Activated CD4-positive, alpha-beta memory T cell treated with anti-CD3 and anti-CD28 coated beads for 36 hours (primary cell): ENCODE measurements at places on chromosomes 6 and 20. TPM values are rescaled to one million over a fixed set of nuclear protein-coding genes. Genes with fewer than 3 reads are reported as not detected.

Gene MLN
- total RNA-seq: not detected

DNA sequence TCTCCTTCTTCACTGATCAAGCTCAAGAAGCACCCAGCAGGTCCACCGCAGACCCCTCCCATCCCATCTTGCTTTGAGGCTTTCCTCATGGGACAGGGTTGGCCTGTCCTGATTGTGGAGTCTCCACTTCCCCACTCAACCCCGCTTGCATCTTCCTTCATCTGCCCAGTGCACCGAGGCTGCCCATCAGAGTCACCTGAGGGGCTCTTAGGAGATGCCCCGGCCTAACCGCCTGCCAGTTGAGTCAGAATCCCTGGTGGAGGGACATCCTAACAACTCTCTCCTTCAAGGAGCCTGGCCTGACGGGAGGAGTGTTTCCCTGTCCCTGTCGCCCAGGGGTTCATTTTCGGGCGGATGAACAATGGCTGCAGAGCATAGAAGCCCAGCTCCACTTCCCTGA lies 46.1 kb downstream of the RBM38 start:
- H3K27ac ChIP-seq: no peak overlapping the region
- DNase-seq: no peak
- no peak overlapping the region for H3K4me3 ChIP-seq
- no peaks in the 10 kb centered on the region for H3K27me3 ChIP-seq
- H3K4me1 ChIP-seq: peaks cover 38% of the 10 kb centered on the region
- no peaks in the 10 kb centered on the region for H3K36me3 ChIP-seq

DNA sequence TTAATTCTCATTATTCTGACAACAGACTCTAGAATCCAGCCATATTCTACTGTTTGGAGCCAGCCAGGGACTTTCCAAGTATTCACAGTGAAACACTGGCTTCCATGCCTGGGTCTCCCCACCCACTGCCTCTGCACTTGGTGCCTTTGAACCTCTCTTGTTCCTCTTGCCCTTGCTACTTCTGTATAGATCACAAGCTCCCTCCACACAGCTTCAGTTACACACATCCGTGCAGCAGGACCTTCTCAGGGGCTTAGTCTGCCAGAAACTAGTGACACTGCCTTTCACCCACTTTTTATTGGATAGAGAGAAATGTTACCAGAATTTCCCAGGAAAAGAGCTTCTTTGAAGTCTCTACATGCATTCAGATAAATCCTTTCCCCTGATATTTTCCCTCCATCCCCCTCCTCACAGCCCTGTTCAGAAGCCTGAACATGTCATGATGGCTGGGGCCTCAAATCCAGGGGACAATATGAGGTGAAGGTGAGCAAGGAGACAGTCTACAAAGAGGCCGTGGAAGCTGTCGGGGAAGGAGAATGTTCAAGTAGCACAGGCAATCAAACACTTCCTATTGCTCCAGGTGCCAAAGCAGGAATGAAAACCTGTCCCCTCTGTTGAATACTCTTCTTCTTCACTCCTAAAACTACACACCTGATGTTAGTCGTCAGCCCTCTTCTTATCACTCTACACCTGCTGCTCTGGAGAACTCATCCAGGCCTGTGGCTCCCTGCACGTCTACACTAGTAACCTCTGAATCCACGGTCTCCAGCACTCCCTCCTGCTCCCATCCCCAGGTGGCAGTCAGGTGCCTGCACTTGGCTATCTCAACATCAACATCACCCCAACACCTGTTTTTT lies 20.2 kb upstream of the HLA-DOA start:
- H3K27me3 ChIP-seq: peaks cover 9% of the 10 kb centered on the region
- H3K27ac ChIP-seq: no peak overlapping the region
- DNase-seq: peak; percentile 35
- no peak overlapping the region for H3K4me3 ChIP-seq

DNA sequence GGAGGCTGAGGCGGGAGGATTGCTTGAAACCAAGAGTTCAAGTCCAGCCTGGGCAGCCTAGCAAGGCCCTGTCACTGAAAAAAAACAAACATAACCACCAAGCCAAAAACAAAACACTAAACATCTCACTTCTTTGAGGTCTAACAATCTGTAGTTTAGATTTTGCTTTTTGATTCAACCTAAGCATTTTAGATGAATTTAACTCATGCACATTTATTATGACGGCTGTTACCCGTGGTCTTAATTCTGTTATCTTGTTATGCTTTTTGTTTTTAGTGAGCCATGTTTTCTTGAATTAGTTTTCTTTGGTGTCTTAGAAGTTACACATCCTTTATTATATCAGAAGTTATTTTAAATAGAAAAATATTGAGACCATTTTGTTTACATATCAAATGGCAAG lies 13.8 kb upstream of the GTSF1L start:
- no peak overlapping the region for H3K27ac ChIP-seq
- no peaks in the 10 kb centered on the region for H3K27me3 ChIP-seq
- no peak overlapping the region for H3K4me3 ChIP-seq
- peaks cover 11% of the 10 kb centered on the region for H3K4me1 ChIP-seq
- no peaks in the 10 kb centered on the region for H3K36me3 ChIP-seq

DNA sequence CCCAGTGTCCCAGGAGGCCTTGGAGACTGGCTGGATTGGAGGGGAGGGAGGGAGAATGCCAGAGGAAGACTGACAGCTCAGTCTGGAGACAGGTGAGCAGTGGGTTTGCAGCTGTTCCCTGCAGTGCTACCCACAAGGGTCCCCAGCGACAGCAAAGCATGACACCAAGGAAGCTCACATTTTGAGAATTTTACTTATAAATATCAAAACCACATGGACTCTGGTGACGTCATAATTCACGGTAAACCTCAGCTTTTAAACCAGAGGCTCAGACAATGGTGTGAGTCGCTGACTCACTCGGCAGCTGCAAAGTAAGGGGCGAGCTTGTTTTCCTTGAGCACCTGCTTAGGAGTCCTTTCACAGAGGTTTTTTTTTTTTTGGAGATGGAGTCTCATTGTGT lies 65.2 kb downstream of the THBS2 start:
- H3K4me1 ChIP-seq: peaks cover 3% of the 10 kb centered on the region
- no peaks in the 10 kb centered on the region for H3K36me3 ChIP-seq
- no peak overlapping the region for H3K27ac ChIP-seq
- H3K4me3 ChIP-seq: no peak overlapping the region
- H3K27me3 ChIP-seq: peaks cover 4% of the 10 kb centered on the region

Gene TRIM27
- 49.7 TPM for total RNA-seq

Gene HLA-DMB
- total RNA-seq: 1.9 TPM

GRCh38 chr6:22466665-22467245 lies 102.6 kb upstream of the HDGFL1 start:
- DNase-seq: no peak
- H3K4me3 ChIP-seq: no peak overlapping the region
- H3K36me3 ChIP-seq: no peaks in the 10 kb centered on the region
- no peaks in the 10 kb centered on the region for H3K4me1 ChIP-seq

DNA sequence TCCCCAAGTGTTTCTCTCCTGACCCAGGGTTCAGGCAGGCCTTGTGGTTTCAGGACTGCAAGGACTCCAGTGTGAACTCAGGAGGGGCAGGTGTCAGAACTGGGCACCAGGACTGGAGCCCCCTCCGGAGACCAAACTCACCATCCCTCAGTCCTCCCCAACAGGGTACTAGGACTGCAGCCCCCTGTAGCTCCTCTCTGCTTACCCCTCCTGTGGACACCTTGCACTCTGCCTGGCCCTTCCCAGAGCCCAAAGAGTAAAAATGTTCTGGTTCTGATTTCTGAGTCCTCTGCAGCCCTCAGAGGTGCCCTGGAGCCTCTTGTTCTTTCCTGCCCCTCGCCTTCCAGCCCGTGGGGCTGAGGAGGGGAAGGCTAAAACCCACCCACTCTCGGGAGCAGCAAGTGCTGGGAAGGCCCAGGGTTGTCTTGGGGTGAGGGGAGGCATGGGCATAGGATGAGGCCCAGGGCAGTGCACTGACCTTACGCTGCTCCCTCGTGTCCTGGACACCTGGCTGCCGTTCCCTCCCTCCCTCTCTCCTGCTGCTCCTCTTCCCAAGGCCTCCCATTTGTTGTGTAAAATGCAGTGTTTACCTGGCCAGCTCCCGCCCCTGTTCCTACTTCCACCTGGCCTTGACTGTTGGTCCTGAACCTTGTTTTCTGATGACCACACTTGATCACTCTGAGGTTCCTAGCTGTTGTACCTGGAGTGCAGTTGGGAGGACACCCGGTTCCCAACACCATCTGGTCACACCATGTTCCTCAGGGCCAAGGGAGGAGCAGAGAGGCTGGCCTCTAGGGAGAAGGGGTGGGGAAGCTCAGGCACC lies 9.9 kb downstream of the CNPY3 start:
- no peak overlapping the region for H3K27ac ChIP-seq
- H3K27me3 ChIP-seq: no peaks in the 10 kb centered on the region
- H3K4me1 ChIP-seq: peaks cover 5% of the 10 kb centered on the region
- H3K4me3 ChIP-seq: no peak overlapping the region
- H3K36me3 ChIP-seq: peaks cover 31% of the 10 kb centered on the region

DNA sequence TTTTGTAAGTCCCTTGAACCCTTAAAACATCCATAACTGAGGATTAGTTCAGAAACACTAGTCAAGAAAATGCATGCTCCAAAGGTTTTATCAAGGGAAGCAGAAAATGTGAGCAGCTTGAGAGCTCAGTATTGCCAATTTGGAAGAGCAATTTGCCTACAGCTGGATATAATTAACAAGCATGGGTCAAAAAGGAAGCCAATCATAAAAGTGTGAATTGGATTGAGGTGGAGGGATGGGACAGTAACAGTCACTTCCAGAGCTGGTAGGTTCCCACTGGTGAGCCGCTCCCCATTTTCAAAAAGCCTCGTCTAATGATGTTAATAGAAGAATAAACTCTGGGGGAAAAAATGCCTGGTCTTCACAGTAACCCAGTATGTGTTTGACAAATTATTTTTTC lies 5.0 kb upstream of the PTPRK start:
- DNase-seq: no peak
- H3K36me3 ChIP-seq: no peaks in the 10 kb centered on the region
- H3K4me3 ChIP-seq: no peak overlapping the region
- no peak overlapping the region for H3K27ac ChIP-seq
- H3K4me1 ChIP-seq: no peaks in the 10 kb centered on the region

- H3K27ac ChIP-seq: no peak overlapping the region
- no peak for DNase-seq
- H3K36me3 ChIP-seq: no peaks in the 10 kb centered on the region
- H3K4me3 ChIP-seq: no peak overlapping the region
Observed at GRCh38 chr6:41587131-41587879, 41.1 kb downstream of the FOXP4 start.

Gene COL21A1
- total RNA-seq: not detected

DNA sequence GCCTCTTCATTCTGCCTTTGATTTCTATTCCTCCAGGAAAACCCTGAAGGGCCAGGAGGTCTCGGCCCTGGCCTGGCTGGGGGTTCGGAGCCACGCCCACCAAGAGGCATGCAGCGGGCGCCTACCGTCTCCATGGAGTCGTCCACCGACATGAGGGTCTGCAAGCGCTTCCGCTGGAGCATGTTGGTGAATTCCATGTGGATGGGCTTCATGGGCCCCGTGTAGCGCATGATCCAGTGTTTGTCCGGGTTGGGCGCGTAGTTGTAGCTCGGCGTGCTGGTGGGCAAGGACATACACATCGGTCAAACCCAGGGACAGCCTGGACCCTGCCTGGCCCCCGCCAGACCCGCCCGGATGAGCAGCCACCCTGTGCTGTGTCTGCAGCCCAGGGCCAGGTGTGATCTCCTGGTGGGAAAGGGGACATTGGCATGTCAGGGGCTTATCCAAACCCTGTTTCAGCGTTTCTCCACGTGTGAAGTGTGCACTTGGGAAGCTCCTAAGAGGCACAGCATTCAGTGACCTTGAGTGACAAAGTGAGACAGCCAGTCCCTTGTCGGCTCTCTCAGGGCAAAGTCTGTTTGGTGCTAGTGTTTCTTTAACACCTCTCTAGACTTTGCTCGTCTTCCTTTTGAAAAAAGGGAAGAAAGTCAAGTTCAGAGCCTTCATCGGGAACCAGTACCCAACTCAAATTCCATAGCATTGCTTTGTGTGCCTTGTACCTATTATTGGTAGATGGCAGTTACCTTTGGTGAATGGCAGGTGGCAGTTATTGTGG lies 100.8 kb downstream of the SULF2 start:
- H3K27ac ChIP-seq: no peak overlapping the region
- DNase-seq: no peak
- H3K36me3 ChIP-seq: no peaks in the 10 kb centered on the region
- no peaks in the 10 kb centered on the region for H3K27me3 ChIP-seq
- no peak overlapping the region for H3K4me3 ChIP-seq

GRCh38 chr6:14728396-14729024 lies 517.4 kb upstream of the JARID2 start:
- DNase-seq: peak; percentile 51
- no peaks in the 10 kb centered on the region for H3K27me3 ChIP-seq
- peak overlapping the region; percentile 66 for H3K4me3 ChIP-seq

Gene C6orf58
- not detected for total RNA-seq
